ENCODE measurements at places on chromosomes 3 and 15.

GRCh38 chr3:139772539-139773500 is 95.0 kb upstream of the NMNAT3 start:
- no peak for DNase-seq

DNA sequence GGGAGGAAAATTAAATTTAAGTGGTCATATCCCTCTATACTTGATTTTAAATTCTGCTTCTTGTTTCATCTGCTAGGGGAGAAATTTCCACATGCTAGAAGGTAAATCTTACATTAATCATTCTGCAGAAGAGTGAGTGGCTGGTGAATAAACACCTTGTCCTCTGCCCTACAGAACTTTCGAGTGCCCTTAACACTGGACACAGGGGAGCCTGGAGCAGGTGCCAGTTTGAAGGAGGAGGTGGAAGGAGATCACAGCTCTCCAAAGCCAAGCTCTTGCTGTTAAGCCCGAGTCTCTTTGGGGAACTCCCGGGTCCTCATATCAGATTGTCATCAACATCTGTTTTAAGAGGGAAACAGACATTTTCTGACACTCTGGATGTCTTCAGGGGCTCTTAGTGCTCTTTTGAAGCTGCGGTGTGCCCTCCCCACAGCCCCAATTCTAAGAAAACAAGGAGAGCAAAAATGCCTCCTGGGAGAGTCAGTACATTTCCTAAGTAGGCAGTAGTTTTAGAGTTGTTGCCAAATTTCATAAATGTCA is 31.3 kb downstream of the LAMP3 start:
- DNase-seq: no peak

DNA sequence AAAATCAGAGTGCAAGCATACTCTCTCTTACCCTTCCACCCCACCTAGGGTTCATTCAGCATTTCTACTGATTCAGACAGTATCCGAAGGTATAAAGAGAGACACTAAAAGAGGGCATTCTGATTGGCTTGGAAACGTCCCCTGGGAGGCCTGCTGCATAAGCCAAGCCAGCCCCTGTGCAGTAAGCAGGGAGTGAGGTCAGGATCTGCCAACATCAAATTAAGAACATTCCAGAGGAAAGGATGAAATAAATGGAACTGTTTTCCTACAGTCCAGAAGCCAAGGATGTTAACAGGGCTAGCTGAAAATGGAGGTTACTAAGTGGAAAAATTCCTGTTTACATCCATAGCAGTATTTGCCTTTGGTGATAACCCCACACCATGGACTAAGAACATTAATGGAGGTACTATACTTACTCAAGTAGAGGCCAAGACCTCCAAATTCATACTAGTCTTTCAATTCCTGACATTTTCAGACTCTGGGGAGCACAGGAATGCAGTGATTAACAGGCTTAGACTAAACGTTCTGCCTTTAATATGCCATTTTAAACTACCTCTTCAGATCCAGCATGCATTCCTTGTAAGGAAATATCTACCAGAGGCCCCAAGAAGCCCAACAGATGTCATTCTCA is 34.5 kb downstream of the NPTN start:
- DNase-seq: no peak

- DNase-seq: no peak
These were observed 158.7 kb downstream of the USP13 start for GRCh38 chr3:179811321-179812095.

DNA sequence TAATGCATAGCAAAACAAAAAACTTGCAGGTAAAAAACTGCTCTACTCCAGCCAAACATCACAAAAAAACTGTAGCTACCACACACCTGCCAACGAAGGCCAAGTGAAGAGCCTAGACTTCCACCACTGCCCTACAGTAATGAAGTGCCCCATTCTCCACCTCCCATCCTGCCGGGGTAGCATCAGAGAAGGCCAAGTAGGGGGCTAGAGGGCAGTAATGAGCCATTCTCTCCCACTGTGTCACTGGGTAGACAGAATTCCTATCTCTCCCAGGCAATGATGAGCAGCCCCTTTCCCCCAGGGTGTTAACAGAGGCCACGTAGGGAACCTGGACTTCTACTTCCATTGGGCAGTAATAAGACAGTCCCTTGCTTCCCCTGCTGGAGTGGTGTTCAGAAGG is 9.5 kb downstream of the SEC22C start:
- no peak for DNase-seq

- DNase-seq: no peak
These were observed 21.6 kb downstream of the B3GNT5 start for GRCh38 chr3:183274609-183275008.

GRCh38 chr15:20106026-20106425 is 435.6 kb downstream of the GOLGA6L6 start:
- DNase-seq: no peak

GRCh38 chr3:61841111-61841845 is 279.9 kb downstream of the PTPRG start:
- no peak for DNase-seq

GRCh38 chr15:64740311-64741170 is 34.8 kb downstream of the RBPMS2 start:
- no peak for DNase-seq

DNA sequence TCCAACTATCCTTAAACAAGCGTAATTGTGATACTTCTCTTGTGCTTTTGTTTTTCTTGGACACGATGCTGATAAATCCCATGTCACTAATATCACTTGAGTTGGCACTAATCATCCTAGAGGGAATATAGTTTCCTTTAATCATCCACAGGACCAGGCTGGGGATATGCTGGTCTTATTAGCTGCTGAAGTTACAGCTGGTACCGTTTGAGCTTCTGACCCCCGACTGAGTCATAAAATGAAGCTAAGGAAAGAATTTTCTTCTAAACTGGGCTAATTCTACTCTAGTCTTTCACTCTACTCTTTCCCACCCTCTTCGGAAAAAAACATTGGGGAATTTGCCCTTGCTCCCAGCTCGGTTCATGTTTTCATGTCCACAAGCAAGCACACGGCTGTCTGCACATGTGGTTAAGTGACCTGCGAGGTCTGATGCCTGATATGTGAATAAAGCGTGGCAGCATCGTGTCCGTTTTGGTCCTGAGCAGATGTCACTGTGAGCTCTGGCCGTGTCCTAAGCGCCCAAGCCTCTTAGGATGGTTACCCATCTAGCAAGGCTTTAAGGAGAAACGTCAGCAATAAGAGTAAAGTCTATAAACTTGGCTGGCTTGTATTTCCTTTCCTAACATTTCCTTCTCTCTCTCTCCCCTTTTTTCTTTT is 223.7 kb downstream of the ITPR1 start:
- DNase-seq: no peak

DNA sequence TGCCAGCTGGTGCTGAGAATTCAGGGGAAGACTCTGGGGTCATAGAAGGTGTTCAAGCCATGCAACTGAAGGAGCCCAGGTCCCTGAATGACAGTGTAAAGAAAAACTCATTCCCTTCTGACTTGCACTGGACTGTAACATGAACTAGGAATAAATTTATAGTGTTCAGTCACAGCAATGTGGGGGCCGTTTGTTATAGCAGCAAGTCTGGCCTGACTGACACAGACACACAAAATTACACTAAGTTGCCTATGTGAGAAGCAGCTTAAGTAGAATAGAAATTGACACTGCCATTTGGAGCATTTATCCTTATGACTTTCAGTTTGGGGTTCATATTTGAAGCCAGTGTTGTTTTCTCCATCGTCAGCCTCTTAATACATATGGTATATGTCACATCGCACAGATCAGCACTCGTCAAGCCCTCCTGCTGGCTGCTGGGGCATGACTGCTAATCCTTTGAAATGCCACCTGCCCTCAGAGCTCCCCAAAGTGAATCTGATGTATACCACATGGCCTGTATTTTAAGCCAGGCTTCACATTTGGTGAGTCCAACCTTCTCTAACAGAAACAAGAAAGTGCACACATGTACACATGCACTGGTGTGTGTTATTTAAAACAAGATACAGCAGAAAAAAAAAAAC is 17.1 kb upstream of the HEG1 start:
- DNase-seq: no peak

DNA sequence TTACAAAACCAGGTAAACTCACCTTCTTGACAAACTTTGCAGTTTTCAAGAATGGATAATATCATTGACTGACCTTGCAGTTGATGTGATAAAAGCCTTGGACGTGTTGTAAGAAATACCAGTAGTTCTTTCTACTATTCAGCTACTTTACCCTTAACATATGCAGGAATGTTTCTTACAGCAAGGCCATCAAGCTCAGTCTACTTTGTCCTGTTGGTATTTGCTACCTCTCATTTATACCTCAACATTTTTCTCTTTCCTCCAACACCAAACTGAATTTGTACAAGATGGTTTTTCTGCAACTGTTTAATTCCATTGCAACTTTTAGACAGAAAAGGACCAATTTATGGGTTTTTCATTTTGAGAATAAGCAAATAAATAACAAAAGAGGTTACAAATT is 147.4 kb upstream of the BCHE start:
- no peak for DNase-seq

- DNase-seq: no peak
These were observed 1.0 kb upstream of the DLL4 start for GRCh38 chr15:40927873-40928806.

DNA sequence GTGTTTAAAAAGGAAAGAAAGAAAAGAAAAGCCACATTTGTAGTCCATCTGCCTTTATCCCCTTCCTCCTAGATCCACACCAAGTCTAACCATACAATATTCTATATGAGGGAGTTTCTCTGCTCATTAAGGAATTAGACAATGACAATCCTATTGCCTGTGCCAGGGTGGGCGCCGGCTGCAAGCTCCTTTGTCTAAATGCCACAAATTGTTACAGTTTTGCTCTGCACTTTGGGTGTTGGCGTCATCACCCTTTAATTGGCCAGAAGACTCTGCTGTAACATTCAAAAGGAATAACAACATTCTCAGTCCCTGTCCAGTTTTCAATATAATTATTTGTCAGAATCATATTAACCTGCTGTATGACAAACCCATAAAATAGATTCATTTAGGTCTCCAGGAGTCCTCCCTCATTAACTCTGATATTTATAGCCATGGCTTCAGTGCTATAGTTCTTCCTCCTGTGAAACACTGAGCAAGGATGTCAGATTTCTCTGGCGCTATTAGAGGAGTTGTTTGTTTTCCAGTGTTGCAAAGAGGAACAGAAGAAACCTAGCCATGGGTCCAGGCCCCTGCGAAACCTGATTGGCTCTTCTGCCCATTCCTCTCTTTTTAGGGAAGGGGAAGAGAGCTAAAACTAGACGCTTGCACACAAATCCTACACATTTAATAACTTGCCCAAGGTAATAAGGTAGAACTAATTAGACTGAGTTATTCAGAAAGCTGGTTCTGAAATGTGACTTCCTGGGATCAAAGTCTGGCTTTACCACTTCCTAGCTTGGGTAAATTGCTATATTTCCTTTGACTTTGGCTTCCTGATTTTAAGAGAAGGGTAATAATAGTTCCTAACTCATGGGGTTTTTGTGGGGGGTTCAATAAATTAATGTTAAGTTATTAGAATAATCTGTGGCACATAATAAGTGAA is 112.4 kb downstream of the CD47 start:
- no peak for DNase-seq

DNA sequence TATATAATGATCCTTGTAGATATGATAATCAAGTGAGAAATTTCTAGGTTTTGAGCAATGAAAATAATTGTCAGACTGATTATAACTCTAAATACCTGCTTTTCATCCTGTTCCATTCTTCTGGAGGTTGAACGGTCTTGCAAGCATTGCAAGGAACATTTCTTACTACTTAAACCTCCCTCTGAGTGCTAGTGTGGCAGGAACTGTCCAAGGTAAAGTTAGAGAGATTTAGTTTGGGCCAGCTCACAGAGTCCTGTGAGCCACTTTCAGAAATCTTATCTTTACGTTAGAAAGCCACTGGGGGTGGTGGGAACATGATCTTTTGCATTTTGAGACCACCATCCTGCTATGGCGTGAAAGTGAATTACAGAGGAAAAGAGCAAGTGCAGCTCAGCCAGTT is 121.1 kb upstream of the NPHP3 start:
- no peak for DNase-seq

GRCh38 chr3:70400194-70400593 is 87.8 kb upstream of the MDFIC2 start:
- DNase-seq: no peak

DNA sequence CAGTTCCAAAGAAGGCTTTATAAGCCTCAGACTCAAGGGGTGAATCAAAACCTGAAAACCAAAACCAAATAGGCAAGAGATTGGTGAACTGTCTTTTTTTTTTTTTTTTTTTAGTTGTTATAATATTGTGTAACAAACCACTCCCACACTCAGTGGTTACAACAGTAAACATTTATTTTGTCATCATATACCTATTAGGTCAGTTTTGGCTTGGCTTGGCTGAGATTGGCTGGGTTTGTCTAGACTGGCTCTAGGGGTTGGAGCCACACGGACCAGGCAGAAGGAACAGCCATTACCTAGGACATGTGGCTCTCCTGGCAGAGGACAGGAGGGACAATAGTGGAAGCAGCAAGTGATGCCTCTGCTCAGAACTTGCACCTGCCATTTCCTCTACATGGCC is 26.4 kb upstream of the RYR3 start:
- no peak for DNase-seq

DNA sequence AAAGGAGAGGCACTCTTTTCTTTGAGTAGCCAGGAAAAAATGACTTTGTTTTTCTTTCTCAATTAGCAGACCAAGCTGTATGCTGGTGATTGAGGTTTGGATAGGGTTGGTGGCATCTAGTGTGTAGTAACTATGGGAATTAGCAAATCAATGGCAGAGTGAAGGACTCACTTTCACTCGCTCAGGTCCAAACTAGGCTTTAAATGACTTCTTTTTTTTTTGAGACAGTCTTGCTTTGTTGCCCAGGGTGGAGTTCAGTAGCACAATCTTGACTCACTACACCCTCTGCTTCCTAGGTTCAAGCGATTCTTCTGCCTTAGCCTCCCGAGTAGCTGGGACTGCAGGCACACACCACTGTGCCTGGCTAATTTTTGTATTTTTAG is 35.9 kb downstream of the PRKCI start:
- no peak for DNase-seq

- DNase-seq: no peak
These were observed 66.1 kb downstream of the FBLN2 start for GRCh38 chr3:13615019-13615528.

- no peak for DNase-seq
These were observed 291.8 kb downstream of the EDEM1 start for GRCh38 chr3:5479229-5479799.

GRCh38 chr3:69647081-69647480 is 92.2 kb upstream of the MITF start:
- no peak for DNase-seq

- no peak for DNase-seq
These were observed 102.1 kb upstream of the CMC1 start for GRCh38 chr3:28139288-28139687.

GRCh38 chr3:129837065-129837642 is 56.4 kb downstream of the TMCC1 start:
- no peak for DNase-seq

DNA sequence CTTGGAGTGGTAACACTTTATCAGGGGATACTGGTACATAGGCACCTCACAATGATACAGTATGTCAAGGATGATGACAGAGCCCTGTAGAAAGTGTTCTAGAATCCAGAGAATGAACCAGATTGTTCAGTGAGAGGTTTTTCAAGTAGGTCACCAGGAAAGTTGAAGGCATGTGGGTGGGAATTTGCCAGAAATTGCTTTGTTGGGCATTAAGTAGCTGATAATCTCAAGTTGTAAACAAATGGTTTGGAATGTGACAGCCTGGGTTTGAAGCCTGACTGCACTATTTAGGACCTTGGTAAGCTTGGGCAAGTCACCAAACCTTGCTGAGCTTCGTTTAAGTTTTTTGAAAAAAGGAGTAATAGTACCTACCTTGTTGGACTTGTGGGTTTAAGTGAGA is 12.5 kb downstream of the SLC35G2 start:
- no peak for DNase-seq
